Fibroblast of skin of back (primary cell): ENCODE measurements at places on chromosomes 2 and 18.

DNA sequence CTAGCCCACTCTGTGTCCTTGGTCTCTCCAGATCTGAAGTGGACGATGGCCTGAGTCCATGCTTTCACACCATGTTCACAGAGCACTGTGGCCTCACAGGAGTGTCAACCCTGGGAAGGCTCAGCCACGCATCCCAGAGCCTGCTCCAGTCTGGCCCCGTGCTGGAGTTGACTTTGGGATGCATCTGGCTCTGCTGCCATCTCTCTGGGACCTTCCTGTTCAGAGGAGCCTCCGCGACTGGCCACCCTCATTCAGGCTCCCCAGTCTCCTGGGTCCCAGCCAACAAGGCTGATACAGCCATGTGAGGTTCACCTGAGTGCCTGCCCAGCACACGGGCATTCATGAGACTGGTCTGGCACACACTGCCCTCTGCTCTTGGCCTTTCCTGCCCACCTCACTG, 199.7 kb upstream of the RAB6C start:
- no peak for DNase-seq

GRCh38 chr2:550860-551567, 126.2 kb downstream of the TMEM18 start:
- no peak for DNase-seq

DNA sequence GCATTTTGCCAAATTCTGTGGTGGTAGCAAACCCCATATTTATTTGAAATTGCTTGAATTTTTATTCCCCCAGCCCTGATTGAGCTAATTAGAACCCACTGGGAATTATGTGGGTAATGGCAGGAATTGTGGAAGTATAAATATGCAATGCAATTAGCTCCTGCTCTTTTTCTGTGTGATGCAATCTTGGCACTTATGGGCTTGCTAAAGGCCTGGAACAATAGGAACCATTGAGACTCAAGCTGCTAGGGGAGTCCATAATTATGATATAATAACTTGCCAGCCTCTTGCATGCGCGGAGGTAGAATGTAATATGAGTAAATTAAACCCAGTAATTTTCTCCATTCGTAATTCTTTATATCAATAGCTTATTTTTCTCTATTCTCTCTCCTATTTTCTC, 267.6 kb upstream of the THSD7B start:
- DNase-seq, result no peak

- peak; percentile 62 for DNase-seq
These were observed 72.6 kb downstream of the ZNF532 start for GRCh38 chr18:58937071-58937886.

DNA sequence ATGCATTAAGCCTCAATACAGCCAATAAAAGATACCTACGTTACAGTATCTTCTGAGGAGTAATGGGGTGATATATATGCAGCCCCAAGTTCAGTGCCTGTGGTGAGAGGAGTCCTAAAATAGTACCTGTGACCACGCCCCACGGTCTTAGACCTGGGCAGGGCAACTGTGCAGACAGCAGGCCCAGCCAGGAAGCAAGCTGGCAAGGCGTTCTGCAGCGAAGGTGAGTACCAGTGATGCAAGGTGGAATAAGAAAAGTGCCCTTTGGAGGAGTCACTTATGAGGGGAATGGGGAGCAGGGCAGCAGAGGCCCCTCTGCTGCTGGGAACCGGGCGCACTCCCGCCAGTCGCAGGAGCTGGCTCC, 12.7 kb upstream of the MAP3K2 start:
- DNase-seq, result no peak

DNA sequence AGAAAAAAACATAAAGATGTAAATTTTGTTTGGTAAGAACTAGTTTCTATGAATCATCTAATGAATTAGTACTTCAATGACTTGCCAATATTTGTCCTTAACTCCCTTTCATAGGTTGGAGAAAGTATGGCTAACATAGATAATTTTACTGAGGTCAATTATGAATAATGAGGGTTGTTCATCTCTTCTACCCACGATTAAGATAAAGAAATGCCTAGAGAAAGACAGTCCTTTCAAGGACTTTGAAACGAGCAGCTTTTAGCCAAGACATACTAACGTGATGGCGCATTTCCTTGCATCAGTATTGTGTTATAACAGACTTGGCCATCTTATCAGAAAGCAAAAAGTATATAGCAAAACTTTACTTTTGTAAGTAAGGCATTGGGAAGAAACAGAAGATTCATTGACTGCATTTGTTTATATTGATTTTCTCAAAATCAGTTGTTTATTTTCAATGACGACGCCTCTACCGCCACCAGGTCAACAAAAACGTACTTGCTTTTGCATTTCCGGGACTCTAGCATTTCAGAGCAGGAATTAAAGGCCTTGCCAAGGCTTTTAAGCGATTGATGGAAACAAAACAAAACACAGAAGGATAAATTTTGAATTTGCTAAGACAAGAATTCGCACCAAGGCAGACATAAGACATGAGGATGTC, 961 bp downstream of the RBM43 start:
- peak; percentile 20 for DNase-seq

DNA sequence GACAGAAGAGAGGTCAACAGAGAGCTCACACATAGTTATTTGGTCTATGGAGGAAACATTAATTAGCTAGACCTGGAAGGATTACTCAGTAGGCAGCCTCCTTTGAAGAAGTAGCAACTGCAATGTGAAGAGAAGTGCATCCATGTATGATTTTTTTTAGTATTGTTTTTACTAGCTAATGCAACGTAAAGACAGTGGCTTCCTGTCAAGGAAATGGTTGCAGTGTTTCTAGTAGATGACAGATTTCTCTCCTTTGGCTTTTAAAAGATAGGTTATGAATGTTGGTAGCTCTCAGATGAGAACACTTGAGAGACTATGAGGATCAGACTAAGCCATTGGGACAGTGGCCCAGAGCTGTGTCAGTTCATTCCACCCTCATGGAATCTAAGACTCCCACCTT, 175.8 kb downstream of the AGPS start:
- DNase-seq, result no peak

GRCh38 chr2:72149556-72150156, 2.0 kb upstream of the CYP26B1 start:
- no peak for DNase-seq

- DNase-seq, result peak; percentile 46
These were observed 231.2 kb upstream of the FOSL2 start for GRCh38 chr2:28161466-28161865.

DNA sequence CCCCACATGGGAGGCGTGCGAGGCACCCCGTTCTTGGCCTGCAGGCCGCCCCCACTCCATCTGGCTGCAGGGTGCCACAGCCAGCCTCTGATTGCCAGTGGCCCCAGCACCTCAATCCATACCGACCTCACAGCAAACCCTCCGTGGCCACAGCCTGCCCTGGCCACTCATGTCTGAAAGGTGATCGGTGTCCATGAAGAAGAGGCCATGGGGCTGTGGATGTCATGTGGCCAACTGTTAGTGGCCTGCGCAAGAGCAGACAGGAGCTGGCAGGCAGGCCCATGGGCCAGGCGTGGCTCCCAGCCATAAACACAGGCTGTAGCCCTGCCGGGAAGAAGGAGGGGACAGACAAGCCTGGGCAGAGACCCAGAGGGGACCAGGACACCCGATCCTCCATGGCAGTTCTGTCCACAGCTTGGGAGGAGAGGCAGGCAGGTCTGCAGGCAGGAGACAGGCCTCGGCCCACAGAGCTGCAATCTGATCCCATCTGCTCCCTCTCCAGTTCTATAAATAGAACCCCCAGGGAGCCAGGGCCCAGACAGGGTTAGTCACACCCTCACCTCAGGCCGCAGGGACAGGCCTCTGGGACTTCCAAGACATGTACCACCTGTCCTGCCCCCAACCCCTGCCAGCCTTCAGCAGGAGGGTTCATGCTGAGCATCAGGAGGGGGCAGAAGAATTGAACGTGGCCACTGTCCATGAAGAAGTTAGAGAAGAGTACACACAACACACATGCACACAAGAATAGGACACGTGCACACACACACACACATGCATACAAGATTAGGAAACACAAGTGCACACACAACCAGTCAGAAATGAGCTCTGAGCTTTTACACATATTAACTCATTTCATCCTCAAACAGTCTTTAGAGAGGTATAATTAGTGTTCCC, 16.9 kb downstream of the STEAP3 start:
- peak; percentile 81 for DNase-seq

DNA sequence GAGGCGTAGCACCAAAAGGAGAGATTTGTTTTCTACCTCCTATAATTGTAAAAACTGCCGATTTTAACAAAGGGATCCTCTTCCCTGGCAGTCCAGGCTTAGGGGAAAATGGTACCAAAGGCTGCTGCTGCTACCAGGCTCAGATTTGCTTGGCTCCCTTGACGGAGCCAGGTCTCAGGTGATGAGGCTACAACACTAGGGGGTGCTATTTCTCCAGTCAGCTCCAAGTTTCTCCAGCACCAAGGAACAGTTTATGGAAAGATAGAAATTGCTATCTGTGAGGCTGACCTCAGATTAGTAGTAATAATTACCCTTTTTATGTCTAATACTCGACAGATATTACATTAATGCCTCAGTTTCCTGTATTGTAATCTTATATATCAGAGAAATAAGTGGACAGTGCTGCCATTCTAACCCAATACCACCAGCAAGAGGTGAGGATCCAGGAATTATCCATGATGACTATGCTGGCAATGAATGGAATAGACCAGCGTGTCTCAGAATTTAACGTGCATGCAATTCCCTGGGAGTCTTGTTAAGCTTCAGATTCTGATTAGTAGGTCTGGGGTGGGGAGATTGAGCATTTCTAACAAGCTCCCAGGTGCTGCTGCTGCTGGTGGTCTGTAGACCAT, 111.3 kb downstream of the ESCO1 start:
- peak; percentile 44 for DNase-seq

DNA sequence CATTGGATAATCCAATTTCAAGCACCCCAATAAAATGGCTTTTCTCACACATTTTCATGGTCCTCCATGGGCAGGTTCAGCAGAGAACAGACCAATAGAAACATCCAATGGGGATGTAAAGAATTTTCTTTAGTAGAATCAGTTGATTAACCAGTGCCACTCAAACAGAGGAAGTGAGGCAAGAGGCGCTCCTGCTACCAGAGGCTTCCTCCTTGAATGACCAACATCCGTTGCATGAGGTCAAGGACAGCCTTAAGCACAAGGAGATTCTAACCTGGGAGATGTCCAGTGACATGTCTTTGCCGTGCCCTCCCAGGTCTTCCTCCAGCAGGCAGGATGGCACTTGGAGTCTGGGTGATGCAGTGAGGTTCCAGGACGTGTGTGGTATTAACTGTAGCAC, 146.6 kb downstream of the PIEZO2 start:
- DNase-seq, result no peak

- DNase-seq, result no peak
These were observed 20.8 kb upstream of the CHN1 start for GRCh38 chr2:175025946-175026345.

GRCh38 chr2:24721470-24721869, 71.7 kb downstream of the PTRHD1 start:
- peak; percentile 62 for DNase-seq

DNA sequence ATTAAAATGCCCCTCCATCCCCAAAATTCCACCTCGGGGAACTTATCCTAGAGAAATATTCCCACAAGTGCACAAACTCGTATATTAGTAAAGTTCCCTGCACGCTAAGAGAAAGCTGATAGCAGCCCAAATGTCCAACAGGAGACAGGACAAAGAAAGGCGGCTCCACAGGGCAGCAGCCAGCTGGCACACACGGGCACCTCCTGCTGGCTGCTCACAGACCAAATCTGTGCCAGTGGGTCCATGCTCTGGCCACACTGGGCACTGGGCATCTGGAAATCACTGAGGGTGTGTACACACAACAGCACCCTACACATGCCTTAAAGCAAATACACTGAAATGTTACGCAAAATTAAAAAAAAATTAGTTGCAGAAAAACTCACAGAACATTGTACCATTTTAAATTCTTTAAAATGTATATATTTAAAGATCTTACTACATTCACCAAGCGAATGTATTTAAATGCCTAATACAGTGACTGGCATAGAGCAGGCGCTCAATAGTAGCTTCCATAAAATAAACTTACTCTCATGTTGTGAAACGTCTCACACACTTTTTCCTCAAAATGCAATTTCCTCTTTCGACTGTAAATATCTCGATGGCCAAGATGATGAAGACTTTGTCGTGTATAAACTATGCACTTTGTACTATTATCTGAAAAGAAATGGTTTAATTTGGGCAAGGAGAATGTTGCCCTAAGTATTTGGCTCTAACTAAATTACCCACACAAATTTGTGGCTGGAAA, 19.4 kb downstream of the ZNF516 start:
- DNase-seq, result no peak

DNA sequence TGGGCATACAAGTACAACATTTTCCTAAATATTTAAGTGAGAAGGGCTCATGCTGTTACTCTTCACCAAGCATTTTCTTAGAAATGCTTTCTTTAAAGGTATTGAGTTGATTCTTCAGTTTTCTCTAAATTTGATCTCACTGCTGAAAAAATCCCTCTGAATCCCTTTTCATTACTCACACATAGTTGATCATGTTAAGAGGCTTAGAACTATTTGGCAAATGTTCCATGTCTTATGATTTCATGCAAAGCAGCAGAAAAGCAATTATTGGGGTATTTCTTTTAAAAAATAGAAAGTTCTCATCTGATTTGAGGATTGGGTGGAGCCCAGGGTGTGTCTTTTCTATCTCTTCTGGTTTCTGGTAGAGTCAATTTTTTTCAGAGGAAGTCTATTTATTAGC, 1079.8 kb upstream of the ZEB2 start:
- DNase-seq, result peak; percentile 75

GRCh38 chr18:38759457-38759856, 1193.9 kb upstream of the CELF4 start:
- peak; percentile 30 for DNase-seq

DNA sequence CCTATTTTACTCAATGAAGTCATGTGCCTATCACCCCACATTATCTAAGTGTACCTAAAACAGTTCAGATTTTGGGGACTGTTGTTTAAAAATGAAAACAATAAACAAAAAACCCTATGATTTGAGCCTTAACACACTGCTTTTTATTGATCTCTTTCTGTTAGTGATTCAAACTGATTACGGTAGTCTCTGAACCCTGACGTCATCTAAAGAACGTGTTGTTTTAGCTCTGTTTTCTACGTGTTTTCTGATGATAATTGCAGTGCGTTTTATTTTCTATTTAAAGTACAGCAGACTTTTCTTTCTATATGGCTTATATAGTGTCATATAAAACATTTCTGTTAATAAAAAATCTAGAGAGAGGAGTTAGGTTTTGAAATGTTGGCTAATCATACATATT, 93.9 kb upstream of the FAM237A start:
- no peak for DNase-seq

- DNase-seq, result no peak
These were observed 93.4 kb downstream of the C1QL2 start for GRCh38 chr2:119065146-119065545.

GRCh38 chr2:216690853-216691741, 4.3 kb downstream of the IGFBP5 start:
- peak; percentile 74 for DNase-seq
